Cortex of kidney (tissue), 1 donor: ENCODE measurements at places on chromosomes 12 and 14.

DNA sequence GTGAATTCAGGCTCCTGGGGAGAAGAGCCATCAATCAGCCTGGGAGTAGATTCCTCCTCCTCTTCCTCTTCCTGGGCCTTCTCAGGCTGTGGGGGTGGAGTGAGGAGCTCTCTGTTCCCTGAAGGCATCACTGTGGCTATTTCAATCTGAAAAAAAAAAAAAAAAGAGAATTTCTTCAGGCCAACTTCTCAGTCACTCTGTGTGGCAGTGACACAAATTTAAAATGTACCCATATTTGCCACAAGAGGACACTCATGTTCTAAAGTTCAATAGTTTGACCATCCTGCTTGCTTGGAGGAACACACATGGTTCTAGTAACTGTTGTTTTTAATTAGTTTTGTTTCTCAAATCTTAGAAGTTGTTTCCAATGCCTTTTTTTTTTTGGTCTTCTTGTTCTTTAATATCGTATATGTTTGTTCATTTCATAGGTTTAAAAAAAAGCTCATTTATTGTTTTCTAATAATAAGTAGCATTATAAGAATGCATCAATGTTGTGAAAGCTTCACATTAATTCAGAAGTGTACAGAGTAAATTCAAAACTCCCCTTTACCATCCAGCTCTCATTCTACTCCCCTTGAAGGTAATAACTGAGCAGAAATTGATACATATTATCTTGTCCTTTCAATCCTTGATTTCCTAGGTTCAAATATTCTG lies 23.3 kb upstream of the CCER1 start:
- DNase-seq: no peak

- no peak for DNase-seq
Observed at GRCh38 chr14:21520767-21521166, 5.4 kb downstream of the SALL2 start.

DNA sequence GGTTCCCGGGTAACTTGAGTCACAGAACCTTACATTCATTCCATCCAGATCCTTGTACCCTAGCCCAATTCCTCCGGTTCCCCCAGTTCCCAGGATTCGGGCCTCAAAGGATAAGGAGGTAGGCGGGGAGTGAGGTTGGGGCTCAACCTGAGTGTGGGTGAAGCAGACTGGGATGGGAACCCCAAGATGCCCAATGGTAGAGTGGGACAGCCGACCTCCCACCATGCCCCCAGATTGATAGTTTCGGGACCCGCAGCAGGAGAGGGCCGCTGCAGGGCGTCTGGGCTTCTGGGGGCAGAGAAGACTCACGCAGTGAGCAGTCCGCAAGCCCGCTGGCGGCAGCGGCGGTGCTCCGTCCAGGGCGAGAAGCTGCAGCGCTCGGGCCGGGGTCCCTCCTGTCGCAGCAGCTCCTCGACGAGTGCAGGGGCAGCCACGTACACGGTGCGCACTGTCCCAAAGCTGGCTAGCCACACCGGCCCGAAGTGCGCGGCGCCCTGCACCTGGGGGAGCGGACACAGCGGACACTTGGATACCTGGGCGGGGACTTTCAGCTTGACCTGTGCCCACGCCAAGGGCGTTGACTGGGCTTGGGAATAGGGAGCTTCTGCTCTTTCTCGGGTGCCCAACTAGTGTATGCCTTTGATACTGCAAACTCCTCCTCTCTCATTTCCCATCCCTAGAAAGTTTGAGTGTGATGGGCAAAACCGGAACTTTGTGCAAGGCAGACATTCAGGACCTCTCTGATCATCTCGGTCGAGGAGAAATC lies 997 bp downstream of the CYP27B1 start:
- DNase-seq: no peak

DNA sequence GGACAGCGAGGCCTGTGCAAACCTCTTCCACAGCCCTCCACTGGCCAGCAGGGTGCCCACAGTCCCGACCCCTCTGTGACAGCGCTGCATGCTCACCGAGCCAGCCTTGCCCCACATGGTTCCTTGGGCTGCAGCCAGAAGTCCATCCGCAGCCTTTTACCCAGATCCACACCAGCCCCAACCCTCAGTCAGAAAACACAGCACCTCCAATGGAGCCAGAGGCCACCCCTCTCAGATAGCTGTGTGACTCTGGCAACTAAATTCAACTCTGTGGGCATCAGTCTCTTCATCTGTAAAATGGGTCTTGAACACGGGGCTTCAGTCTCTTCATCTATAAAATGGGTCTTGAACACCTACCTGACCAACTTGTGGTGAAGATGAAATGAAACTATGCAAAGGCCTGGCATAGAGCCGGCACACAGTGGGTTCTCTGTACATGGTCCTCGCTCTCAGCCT lies 38.0 kb downstream of the NFKBIA start:
- DNase-seq: no peak

- DNase-seq: no peak
Observed at GRCh38 chr12:100987552-100988521, 193.3 kb downstream of the ANO4 start.

DNA sequence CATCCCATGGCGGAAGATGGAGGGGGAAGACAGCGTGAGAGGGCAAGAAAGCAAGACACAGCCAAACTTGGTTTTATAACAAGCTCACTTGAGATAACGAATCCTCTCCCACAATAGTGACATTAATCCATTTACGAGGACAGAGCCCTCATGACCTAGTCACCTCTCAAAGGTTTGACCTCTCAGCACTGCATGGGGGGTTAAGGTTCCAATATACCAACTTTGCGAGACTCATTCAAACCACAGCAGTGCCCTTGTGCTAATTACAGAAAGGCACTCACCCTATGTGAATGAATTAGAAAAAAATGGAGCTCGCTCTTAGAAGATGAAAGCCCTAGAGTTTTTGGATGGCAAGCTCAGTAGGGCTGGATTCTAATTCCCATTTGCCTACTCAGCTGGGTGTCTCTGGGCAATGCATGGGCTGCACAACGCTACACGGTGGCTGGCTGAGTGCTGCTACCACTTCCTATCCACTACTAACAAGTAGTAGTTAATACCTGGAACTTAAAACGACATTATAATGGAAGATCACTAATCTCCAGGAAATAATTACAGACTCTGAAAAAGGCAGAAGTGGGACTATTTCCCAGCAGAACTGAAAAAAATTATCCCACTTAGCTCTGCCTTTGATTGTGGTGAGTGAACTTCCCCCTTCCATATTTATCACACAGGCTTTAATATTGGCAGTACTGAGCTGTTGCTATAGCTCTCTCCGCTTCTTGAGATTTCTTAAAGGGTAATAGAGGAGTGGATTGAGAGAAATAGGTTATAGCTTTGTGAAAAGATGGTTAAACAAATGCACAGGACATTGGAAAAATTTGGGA lies 27.5 kb downstream of the TESPA1 start:
- no peak for DNase-seq

DNA sequence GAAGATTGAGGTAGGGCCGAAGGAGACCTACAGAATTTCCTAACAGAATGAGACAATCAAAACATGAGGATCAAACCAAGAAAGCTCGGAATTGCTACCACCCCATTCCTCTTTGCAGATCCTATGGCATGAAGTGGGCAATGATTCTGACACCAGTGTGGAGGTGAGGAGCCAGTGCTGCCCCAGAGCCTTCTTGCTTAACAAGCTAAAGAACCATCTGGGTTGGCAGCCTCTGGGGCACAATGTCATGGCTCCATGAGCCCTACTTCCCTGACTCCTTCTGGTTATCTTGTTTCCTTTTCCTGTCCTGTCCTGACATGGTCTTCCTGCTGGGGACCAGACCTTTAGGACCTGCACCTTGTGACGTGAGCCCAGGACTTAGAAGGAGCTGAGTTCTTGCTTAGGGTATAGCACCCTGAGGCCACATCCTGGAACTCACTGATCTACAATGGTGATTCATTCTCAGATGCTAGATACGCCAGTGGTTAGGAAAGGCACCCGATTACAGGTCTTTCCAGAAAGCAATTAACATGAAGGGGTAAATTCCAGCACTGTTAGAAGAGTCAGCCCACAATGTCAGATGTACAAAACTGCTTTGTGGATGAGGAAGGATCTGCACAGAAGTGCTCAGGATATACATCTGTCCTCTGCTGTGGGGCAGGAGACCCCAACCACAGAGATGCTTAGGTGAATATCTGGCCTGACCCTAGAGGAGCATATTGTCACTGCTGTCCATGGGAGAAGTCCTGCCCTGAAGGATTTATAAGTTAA lies 324.2 kb downstream of the ZFP36L1 start:
- DNase-seq: no peak

DNA sequence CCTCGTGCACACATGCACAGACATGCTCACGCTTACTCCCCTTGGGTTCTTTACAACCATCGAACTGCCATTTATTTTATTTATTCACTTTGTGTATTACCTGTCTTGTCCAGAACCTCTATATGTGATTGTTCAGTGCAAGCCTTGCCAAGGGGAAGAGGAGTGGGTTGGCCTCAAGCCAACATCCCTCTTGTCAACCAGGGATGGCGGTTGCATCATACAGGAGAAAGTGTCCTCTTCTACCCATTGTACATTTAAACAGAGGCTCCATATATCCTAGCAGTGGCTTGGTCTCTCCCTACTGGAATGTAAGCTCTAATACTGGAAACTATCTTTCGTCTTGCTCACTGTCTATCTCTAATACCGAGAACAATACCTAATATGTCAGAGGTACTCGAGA lies 108.4 kb downstream of the C12orf42 start:
- no peak for DNase-seq
